ENCODE measurements at places on chromosomes 1 and 21.
A peak's percentile ranks its signal among the peaks of the same experiment; 100 is the strongest.

- no peak for DNase-seq
Observed at GRCh38 chr1:111483166-111483565, 9.4 kb downstream of the C1orf162 start.

DNA sequence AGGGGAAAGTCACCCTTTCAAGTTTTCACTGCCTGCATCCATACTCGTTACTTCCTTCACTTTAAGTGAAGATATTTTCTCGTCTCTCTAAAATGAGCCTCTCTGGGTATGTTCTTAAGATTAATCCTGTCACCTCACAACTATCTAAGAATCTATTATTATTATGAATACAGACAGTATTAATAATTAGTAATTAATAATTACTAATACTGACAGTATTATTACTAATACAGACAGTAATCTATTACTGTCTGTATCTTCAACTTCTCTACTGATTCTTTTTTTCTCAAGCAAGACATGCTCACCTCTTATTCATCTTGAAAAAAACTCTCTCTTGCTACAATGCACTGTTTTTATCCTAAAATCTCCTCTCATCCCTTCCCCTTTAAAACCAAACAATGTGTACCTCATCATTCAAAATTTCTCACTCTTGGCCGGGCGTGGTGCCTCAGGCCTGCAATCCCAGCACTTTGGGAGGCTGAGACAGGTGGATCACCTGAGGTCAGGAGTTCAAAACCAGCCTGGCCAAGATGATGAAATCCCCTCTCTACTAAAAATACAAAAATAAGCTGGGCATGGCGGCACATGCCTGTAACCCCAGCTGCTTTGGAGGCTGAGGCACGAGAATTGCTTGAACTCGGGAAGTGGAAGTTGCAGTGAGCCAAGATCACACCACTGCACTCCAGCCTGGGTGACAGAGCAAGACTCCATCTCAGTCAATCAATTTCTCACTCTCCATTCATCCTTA lies 7.8 kb downstream of the NRDC start:
- no peak for DNase-seq

GRCh38 chr1:61284248-61284854 lies 202.0 kb downstream of the NFIA start:
- no peak for DNase-seq

DNA sequence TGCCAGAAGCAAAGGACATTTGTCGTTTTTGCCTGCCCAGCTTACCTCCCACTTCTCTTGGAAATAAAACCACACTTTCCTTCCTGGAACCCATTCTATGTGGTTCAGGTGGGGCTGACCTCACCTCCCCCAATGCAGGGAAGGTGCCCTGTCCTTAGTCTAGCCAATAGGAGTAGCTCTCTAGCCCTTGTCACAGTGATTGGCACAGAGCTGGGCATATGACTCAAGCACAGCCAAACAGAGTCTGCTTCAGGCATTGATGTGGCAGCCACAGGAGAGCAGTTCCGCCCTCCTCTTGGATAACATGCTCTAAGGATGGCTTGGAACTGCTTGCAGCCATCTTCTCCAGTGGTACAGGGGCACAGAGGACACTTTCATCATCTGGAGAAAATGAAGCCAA lies 134.0 kb downstream of the LRIG2 start:
- no peak for DNase-seq

DNA sequence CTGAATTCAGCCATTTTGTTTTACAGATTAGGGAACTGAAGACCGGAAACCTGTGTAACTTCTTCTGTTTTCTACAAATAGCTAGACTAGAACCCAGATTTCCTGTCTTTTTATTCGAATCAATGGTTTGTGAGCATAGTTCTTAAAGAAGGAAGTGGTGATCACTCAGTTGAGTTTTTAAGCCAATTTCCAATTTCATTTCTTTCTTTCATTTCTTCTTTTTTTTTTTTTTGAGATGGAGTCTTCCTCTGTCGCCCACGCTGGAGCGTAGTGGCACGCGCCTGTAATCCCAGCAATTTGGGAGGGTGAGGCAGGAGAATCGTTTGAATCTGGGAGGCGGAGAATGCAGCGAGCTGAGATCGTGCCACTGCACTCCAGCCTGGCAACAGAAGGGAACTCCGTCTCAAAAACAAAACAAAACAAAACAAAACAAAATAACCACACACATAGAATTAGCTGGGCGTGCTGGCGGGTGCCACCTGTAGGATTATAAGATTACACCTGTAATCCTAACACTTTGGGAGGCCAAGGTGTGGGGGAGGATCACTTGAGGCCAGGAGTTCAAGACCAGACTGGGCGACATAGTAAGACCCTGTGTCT lies 3.0 kb upstream of the MDM4 start:
- no peak for DNase-seq

DNA sequence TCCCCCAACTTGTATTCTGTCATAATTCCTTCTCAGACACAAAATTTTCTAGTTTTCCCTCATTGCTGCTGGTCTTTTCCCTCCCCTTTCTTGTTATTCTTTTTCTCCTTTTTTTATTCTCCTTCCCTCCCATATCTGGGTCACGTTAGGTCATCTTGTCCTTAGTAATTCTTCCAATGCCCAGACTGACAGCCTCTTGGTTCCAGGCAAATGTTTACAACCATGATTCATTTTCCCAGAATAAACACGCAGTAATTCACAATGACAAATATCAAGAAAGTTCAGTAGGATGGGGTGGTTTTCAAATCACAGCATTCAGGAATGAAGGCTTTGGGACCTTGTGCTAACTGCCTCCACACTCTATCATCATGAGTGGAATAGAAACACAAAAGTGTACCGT lies 25.2 kb downstream of the NHLH2 start:
- DNase-seq, result no peak

GRCh38 chr1:97271916-97272788 lies 550.6 kb downstream of the PTBP2 start:
- DNase-seq, result no peak

- DNase-seq, result no peak
Observed at GRCh38 chr1:61904354-61904753, 162.1 kb downstream of the PATJ start.

DNA sequence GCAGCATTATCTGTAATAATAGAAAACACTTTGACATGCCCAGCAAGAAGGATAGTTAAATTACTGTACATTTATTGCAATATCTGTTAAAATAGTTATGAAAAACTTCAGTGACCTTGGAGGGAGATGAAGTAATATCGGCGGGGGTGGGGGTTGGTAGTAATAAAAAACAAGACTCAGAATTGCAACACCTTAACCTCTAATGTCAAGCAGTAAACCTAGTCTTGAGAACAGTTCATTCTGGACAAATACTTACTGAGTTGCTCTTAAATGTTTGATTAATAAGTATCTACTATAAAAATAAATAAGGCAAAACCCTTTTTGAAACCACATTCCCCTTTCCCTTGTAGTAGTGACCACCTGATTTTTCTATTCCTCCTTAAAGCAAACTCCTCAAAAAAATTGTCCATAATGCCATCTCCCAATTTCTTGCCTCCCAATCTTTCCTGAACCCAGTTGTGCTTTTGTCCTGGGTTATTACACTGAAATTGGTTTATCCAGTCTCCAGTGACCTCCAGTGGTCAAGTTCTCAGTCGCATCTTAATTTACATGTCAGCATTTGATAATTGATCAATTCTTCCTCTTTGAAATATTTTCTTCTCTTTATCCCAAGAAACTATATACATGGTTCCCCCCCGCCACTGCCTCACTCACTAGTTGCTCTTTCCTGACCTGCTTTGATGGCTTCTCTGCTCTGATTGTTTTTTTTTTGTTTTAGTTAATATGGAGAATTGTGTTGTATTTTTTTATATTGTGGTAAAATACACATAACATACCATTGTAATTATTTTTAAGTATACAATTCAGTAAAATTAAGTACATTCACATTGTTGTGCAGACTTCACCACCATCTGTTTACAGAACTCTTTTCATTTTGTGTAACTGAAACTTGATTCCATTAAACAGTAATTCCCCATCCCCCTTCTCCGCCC lies 36.8 kb downstream of the RAP1A start:
- DNase-seq, result no peak

DNA sequence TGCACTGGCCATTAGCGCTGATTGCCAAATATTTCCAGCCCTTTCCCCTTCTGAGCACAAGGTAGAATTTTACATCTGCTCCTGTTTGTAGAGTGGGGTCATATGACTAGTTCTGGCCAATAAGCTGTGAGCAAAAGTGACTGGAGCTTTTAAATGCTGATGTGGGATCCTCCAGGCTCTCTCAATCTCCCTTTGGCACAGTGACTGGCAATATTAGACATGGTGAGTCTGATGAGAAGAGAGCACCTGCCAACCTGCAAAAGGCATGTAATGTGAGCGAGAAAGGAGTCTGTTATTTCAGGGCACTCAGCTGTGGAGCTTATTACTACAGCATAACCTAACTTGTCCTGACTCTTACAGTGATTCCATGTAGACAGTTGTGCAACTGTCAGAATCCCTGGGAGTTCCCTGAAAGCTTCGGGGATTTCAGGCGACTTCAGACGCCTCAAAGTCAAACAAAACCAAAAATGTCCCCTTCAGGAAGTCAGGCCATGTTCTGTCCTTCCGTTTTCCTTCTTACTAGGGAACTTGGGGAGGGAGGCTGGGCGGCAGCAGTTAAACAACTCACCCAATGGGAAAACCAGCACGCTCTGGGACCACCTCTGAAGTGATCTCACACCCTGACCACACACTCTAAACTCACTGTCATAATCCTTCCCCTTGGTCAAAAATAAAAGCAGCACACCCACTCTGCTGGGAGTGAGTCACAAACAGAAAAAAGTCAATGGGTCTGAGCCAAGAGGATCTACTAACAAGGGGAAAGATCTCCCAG lies 3.6 kb upstream of the RASSF5 start:
- peak; percentile 46 for DNase-seq

- DNase-seq, result no peak
Observed at GRCh38 chr21:34908419-34909055, 140.6 kb downstream of the RUNX1 start.

GRCh38 chr21:43686811-43687565 lies 27.6 kb downstream of the RRP1B start:
- DNase-seq, result no peak

- no peak for DNase-seq
Observed at GRCh38 chr1:116674751-116675150, 7.2 kb upstream of the IGSF3 start.

- no peak for DNase-seq
Observed at GRCh38 chr1:232438476-232438875, 191.5 kb downstream of the SIPA1L2 start.

DNA sequence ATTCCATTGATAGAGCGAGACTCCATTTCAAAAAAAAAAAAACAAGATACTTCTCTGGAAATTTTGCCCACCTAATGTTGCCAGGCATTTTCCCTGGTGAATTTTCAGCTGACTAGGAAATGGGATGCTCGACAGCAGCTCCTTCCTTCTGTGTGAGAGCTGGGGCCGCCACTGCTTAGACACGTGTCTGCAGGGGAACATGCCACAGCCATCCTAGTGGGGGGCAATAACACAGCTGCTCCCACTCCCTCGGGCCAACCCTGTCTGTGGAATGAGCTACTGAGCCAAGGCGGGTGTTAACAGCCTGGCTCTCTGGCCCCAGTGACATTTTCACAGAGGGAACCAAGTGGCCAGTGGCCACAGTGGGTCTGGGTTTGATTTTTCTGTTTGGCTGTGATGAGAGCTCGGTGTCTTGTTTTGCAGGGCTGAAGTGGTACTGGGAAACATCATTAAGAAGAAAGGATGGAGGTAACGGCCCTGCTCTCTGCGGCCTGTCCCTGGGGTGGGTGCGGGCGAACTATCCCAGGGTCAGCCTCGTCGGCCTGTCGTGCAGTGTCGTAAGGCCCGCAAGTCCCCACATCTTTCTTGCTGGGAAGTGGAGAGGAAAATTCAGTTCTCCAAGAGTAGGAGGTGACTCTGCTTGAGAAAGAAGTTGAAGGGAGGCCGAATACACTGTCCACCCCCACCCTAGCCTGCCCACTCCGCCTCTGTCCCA lies 39.2 kb downstream of the KCNAB2 start:
- DNase-seq, result no peak

GRCh38 chr1:222643606-222643937 lies 25.7 kb downstream of the MIA3 start:
- DNase-seq, result no peak

Data from stimulated activated CD8-positive, alpha-beta memory T cell treated with anti-CD3 and anti-CD28 coated beads, Interleukin-2, amount 100 ng/mL, for 48 hours (primary cell).